ENCODE measurements at places on chromosomes 1 and 21.

DNA sequence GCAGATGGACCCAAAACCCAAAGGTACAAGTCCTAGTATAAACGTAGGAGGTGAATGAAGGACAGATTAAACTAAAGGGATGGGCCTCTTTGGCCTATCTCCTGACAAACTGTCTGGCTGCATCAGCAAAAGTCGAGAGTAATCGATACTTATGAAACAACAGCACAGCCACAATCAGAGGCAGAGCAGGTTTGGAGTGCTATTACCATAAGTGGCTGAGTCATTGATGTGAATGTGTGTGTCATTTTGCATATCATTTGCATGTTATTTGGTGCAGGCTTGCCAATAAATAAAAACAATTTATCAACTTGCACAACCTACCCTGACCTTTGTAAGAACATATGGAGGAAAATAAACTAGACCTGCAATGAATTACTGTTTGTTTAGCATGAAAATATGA is 283.1 kb downstream of the NUF2 start:
- DNase-seq: no peak

DNA sequence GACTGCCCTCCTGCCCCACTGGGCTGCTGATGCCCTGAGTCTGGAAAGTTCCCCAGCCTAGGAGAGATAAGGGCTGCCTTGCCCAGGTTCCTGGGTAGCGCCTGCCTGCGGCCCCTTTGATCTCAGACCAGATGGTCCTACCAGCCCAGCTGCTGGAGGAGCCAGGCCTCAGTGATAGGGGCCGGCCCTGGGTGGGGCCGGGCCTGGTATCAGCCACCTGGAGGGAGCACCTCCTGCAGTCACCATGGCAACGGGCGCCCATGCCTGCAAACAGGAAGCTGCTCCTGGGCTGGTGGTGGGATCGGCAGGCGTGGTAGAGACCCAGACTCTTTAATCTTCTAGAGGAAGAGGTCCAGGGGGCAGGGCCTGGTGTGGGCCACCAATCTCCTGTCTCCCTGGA is 119.7 kb upstream of the WNT4 start:
- no peak for DNase-seq

DNA sequence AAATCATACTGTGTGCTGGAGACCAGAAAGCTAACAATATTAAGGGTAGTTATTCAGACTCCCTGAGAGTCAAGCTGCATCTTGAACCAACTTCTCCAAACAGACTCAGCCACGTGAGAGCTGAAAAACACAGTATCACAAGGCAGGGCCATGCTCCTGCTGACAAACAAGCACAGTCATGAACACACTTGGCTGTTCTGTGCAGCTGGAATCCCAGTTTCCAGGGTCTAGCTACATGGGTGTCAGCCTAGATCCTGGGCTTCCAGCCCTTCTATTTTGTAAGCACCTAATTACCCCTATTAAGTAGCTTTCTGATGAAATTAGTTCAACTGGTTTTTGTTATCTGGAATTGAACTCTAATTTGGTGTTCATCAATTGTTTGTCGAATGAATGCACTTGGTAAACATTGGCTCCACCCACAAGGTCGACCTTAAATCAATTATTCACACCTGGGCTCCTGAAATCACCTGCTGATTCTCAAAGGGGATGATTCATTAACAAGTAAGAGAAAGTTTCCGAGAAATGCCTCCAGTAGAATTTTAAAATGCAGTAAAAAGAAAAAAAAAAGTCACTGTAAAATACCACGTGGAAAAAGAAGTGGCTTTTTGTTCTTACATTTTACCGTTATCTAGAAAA is 179.3 kb downstream of the ZC3H11B start:
- DNase-seq: no peak

DNA sequence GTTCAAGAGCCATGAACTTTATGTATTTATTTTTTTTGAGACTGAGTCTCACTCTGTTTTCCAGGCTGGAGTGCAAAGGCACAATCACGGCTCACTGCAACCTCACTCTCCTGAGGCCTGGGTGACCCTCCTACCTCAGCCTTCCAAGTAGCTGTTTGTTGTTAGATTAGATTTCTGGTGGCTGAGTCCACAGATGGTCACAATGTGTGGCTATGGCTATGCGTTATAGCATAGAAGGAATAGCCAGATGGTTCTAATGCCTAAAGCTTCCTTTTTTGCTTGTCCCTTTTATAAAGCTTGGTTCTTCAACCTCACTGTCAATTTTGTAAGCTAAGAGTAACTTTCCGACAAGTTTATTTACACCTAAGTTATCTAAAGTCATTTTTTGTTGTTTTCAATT is 62.3 kb upstream of the FMN2 start:
- no peak for DNase-seq

DNA sequence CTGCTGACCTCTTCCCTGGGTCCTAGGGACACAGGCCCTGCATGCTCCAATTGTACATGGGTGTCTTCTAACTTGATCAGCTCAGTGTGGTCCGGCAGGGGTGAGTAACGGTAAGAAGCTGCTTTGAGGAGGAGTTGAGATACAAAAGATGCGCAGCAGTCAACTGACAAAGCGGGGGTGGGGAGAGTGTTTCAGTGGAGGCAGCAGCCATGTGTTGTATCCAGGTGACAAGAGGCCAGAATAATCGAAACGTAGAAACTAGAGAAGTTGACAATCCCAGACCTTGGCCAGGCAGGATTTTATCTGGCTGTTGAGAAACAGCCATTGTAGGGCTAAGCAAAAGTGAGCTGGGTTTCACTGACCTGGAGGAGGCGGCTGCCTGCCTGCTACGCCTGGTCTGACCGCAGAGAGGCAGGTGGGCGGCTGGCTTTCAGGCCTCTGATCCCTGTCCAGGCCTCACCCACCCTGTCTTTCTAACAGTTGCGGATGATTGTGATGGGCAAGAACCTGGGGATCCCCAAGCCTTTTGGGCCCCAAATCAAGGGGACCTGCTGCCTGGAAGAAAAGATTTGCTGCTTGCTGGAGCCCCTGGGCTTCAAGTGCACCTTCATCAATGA is 28.8 kb downstream of the PADI6 start:
- DNase-seq: no peak

GRCh38 chr1:74613894-74614293 is 59.7 kb downstream of the ERICH3 start:
- DNase-seq: no peak

Data from umbilical cord (tissue), 2 donors.